Activated T-helper 1 cell treated with anti-CD3 and anti-CD28 coated beads, Interleukin-2, amount 50 U/mL, for 16 hours (primary cell): ENCODE measurements at places on chromosomes 2 and 18.

GRCh38 chr2:60411295-60411694, 142.2 kb downstream of the BCL11A start:
- no peak for DNase-seq

- DNase-seq: no peak
These were observed 21.1 kb downstream of the RAB1A start for GRCh38 chr2:65108780-65109179.

GRCh38 chr18:26721854-26722564, 143.5 kb downstream of the AQP4 start:
- DNase-seq: no peak

- DNase-seq: no peak
These were observed 411.9 kb upstream of the TNP1 start for GRCh38 chr2:217271813-217272212.

DNA sequence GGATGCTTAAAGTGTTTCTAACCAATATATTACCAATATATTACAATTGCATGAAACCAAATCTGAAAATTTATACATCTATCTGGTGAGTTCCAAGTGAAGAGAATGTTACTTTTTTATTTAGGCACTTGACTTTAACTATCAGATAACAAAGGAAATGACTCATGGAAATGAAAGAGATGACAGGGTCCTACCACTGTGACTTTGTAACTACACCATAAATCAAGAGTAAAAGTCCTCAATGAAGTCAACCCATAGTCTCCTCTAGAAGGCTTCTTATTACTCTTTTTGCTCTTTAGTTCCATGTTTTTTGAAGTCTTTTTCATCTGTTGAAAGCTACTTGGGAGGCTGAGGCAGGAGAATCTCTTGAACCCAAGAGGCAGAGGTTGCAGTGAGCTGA, 545.0 kb upstream of the PIK3C3 start:
- DNase-seq: no peak

DNA sequence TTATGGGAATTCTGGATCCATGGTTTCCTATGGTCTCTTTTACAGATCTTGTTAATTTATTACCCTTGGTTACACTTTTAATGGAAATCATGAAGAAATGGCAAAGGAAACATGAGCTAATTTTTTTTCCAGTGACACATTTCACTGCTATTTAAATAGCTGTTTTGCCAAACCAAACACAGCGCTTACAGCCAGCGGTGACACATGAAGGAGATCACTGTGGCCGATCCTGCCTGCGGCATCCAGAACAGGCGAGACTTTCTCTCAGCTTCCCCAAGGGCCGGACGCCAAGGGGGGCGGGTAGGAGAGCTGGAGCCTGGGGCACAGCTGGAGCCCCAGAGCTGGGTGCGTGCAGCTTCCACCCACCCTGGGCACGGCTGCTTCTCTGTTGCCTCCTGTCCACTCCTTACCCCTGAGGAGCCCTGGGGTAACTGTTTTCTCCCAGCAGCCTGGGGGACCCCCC, 81.4 kb upstream of the PKDCC start:
- DNase-seq: no peak

DNA sequence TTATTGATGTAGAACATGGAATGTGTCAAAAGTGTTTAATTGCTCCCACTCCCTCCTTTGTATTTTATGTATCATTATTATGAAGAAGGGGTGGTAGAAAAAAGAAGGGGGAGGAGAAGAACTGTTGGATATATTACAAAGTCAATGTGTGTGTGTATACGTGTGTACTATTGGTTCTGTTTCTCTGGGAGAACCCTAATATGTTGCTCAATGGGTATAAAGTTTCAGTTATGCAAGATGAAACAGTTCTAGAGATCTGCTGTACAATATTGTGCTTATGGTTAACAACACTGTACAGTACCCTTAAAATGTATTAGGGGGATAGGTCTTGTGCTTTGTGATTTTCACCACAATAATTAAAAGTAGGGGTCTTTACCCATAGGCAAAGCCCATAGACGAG, 58.1 kb upstream of the ZC3H15 start:
- DNase-seq: no peak

GRCh38 chr18:8018701-8019331, 451.7 kb downstream of the PTPRM start:
- DNase-seq: no peak

DNA sequence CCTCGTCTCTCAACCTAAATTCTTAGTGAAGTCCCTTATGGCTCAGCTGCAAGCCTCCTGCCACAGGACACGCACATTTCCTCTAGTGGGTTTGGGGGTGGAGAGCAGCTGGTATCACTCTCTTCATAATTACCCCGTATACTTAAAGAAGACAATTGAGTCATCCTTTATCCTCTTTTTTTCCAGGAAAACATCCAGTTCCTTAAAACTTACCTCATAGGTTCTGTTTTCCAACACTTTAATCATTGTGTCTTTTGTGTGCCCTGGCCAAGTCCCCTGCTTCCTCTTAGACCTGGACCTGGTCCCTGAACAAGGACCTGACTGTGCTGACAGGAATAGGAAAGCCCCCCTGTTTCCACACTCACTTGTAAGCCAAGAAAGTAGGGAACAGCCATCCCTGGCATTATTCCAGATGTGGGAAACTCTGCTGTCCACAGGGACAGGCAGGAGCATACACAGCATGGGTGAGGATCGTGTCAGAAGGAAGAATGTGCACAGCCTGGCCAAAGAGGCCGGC, 42.3 kb upstream of the MYO1B start:
- no peak for DNase-seq

- DNase-seq: no peak
These were observed 620 bp upstream of the SLC9A2 start for GRCh38 chr2:102618452-102619413.
